ENCODE measurements at places on chromosomes 4 and X.

DNA sequence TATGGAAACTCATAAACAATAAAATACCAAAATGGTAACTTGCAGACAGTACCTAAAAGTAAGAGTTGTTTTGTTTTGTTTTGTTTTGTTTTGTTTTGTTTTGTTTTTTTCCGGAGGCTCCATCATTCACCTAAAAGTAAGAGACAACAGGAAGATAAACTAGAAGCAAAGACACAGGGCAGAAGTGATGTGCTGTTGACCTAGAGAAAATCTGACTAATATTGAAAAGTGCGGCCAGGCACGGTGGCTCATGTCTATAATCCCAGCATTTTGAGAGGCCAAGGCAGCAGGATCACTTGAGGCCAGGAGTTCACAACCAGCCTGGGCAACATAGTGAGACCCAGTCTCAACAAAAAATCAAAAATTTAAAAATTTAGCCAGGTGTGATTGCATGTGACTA is 5.6 kb upstream of the CENPC start:
- no peak for DNase-seq

GRCh38 chr4:94160774-94161173 is 46.9 kb upstream of the SMARCAD1 start:
- DNase-seq, result no peak

- DNase-seq, result no peak
Observed at GRCh38 chrX:134736356-134736755, 78.1 kb upstream of the PLAC1 start.

- no peak for DNase-seq
Observed at GRCh38 chrX:155949098-155949497, 48.4 kb upstream of the IL9R start.

DNA sequence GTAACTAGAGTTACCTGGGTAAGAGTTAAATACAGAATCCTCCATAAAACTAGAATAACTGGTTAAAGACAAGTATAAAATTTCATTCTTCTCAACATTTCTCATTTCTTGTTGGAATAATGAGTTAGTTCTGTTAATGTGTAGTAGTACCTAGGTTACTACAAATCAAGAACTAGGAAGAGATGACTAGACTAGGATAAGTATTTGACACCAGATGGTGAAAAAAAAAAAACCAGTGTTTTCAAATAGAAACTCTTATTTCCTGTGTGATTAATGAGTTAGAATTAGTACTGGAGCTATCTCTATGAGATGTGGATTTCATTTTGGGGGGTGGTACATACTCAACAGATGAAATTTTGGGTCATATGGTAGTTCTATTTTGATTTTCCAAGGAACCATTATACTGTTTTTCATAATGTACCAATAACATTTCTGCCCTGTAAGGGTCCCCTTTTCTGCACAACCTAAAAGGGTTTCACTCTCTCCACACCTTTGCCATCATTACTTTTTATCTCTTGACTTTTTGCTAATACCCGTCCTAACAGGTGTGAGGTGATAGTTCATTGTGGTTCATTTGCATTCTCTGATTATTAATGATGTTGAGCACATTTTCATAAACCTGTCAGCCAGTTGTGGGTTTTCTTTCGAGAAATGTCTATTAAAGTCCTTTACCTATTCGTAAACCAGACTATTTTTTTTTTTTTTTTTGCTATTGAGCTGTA is 1.7 kb upstream of the VCX start:
- DNase-seq, result no peak

GRCh38 chr4:163922302-163922701 is 427.8 kb downstream of the TMA16 start:
- DNase-seq, result no peak
